Right lobe of liver (tissue), 6 donors: ENCODE measurements at places on chromosomes 7 and 10.
A peak's percentile ranks its signal among the peaks of the same experiment; 100 is the strongest.

GRCh38 chr7:124618871-124619270 lies 146.7 kb downstream of the GPR37 start:
- no peaks in the 10 kb centered on the region for H3K4me1 ChIP-seq
- no peak for DNase-seq
- H3K27me3 ChIP-seq, result no peaks in the 10 kb centered on the region
- H3K27ac ChIP-seq, result no peak overlapping the region
- H3K4me3 ChIP-seq, result no peak overlapping the region

GRCh38 chr7:24812305-24812945 lies 55.2 kb upstream of the GSDME start:
- H3K4me3 ChIP-seq, result no peak overlapping the region
- H3K4me1 ChIP-seq, result no peaks in the 10 kb centered on the region
- H3K27me3 ChIP-seq, result no peaks in the 10 kb centered on the region
- H3K36me3 ChIP-seq, result no peaks in the 10 kb centered on the region

- H3K36me3 ChIP-seq, result peaks cover 9% of the 10 kb centered on the region
- H3K4me3 ChIP-seq, result no peak overlapping the region
- no peak for DNase-seq
- no peak overlapping the region for H3K27ac ChIP-seq
- H3K27me3 ChIP-seq, result no peaks in the 10 kb centered on the region
- H3K4me1 ChIP-seq, result no peaks in the 10 kb centered on the region
Measured at GRCh38 chr10:114565066-114565465, 93.0 kb downstream of the ABLIM1 start.

- no peak overlapping the region for H3K27ac ChIP-seq
- no peak overlapping the region for H3K4me3 ChIP-seq
- no peaks in the 10 kb centered on the region for H3K36me3 ChIP-seq
- no peaks in the 10 kb centered on the region for H3K4me1 ChIP-seq
- no peak for DNase-seq
Measured at GRCh38 chr7:11751807-11752389, 80.1 kb downstream of the THSD7A start.

DNA sequence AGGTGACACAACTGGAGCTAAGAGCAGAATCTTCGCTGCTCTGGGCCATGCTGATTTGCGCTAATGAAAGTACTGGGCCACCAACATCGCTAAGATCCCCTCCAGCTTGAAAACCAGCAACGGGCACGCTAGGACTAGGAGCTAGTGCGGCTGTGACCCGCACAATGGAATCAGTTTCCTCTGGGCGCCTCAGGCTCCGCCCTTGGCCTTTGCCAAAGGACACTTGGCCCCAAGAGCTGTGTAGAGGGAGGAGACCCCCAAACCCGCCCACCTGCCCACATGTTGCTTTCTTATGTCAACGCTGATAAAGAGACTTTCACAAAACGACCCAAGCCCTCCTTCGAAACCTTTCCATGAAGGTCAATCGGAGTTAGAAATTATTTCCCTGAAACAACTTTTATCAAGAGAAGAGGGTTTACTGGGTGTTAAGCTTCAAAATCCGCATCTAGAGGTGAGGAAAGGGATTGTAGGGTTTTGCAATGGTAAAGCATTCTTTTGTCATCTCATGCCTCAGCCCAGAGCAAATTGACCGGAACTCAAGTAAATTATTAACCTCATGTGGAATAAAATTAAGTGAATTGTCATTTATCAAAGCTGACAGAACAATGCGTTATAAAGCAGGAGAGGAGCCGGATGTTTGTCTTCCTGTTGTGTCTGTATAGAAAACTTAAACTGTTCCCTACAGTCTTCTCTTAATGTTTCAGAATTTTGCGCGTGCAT lies 9.4 kb downstream of the ABCB5 start:
- no peak for DNase-seq
- no peaks in the 10 kb centered on the region for H3K4me1 ChIP-seq
- no peaks in the 10 kb centered on the region for H3K27me3 ChIP-seq
- H3K4me3 ChIP-seq, result no peak overlapping the region
- H3K36me3 ChIP-seq, result no peaks in the 10 kb centered on the region

- no peak for DNase-seq
- H3K27ac ChIP-seq, result no peak overlapping the region
- H3K4me3 ChIP-seq, result no peak overlapping the region
- H3K36me3 ChIP-seq, result no peaks in the 10 kb centered on the region
- H3K27me3 ChIP-seq, result no peaks in the 10 kb centered on the region
Measured at GRCh38 chr10:11673346-11674280, 62.2 kb upstream of the USP6NL start.

DNA sequence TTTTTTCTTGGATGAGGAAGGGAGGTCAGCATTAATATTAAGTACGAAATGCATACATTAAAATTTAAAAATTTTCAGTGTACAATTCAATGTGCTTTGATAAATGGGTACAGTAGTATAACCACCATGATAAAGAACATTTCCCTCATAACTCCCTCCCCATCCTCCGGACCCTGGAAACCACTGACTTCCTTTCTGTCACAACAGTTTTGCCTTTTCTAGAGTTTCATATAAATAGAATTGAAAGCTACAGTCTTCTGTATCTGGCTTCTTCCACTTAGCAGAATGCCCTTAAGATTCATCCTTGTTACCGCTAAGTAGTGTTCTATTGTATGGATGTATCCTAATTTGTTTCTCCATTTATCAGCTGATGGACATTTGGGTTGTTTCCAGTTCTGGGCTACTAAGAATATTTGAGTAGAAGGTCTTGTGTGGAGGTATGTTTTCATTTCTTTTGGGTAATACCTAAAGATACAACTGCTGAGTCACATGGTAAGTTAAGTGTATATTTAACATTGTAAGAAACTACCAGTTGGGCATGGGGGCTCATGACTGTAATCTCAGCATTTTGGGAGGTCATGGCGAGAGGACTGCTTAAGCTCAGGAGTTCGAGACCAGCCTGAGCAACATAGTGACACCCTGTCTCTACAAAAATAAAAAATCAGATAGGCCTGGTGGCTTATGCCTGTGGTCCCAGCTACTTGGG lies 30.8 kb downstream of the ABI1 start:
- H3K27me3 ChIP-seq, result no peaks in the 10 kb centered on the region
- H3K4me3 ChIP-seq, result no peak overlapping the region
- H3K4me1 ChIP-seq, result no peaks in the 10 kb centered on the region
- DNase-seq, result no peak
- H3K36me3 ChIP-seq, result no peaks in the 10 kb centered on the region

GRCh38 chr10:101226491-101227428 lies 2.5 kb downstream of the LBX1 start:
- peaks cover 50% of the 10 kb centered on the region for H3K4me1 ChIP-seq
- no peak for DNase-seq
- H3K27ac ChIP-seq, result no peak overlapping the region
- H3K27me3 ChIP-seq, result peaks cover 56% of the 10 kb centered on the region
- H3K4me3 ChIP-seq, result no peak overlapping the region
- no peaks in the 10 kb centered on the region for H3K36me3 ChIP-seq

GRCh38 chr10:42980553-42981357 lies 96.1 kb upstream of the RET start:
- H3K4me3 ChIP-seq, result no peak overlapping the region
- no peaks in the 10 kb centered on the region for H3K4me1 ChIP-seq
- H3K36me3 ChIP-seq, result no peaks in the 10 kb centered on the region

DNA sequence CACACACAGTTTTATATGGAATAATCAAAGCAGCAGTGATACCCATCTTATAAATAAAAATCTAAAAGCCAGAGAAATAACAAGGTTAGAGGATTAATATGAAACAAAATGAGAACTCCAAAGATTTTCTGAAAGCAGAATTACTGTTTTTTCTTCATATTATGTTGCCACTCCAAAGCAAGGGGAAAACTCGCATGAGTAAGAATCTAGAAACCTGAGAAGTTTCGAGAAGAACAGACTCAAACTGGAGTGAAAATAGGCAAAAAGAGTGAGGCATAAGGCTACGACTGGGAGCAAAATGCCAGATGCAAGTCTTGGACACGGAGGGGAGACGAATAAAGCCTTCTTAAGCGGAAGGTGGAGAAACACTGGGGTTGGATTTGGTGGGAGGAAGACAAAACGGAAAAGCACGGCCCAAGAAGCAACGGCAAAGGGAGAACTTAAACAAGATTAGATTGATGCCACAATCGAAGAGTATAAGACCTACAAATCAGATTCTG lies 923 bp downstream of the TNPO3 start:
- H3K4me1 ChIP-seq, result peaks cover 34% of the 10 kb centered on the region
- H3K27ac ChIP-seq, result peak overlapping the region; percentile 99
- H3K36me3 ChIP-seq, result no peaks in the 10 kb centered on the region
- DNase-seq, result no peak

DNA sequence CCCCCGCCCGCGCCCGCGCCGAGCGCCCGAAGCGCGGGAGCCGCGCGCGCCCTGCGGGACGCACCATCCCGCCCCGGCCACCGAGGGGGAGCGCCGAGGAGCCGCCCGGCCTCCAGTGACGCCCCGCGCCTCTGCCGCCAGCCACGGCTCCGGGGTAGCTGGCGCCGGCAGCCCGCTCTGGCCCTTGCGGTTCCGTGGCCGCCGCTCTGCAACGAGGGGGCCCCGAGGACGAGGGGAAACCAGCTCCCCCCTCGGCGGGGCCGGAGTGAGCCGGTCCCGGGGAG lies at the start of gene PAXIP1:
Gene PAXIP1, minus strand, starts transcription at position 33 of the 284 bp plus-strand sequence. CDS start 195 bp downstream, outside the sequence.
- H3K27me3 ChIP-seq, result no peaks in the 10 kb centered on the region
- peak within 1 kb of the TSS; percentile 91 for H3K4me3 ChIP-seq
- no peaks in the 10 kb centered on the region for H3K36me3 ChIP-seq
- peak within 1 kb of the TSS; percentile 85 for H3K27ac ChIP-seq
- peak; percentile 62 for DNase-seq

- no peak overlapping the region for H3K27ac ChIP-seq
- H3K27me3 ChIP-seq, result no peaks in the 10 kb centered on the region
- no peak overlapping the region for H3K4me3 ChIP-seq
- H3K4me1 ChIP-seq, result no peaks in the 10 kb centered on the region
- no peaks in the 10 kb centered on the region for H3K36me3 ChIP-seq
Measured at GRCh38 chr7:42020061-42020460, 216.9 kb downstream of the GLI3 start.

GRCh38 chr7:8982338-8982992 lies 549.1 kb downstream of the NXPH1 start:
- H3K4me1 ChIP-seq, result no peaks in the 10 kb centered on the region
- no peaks in the 10 kb centered on the region for H3K36me3 ChIP-seq
- no peak for DNase-seq

DNA sequence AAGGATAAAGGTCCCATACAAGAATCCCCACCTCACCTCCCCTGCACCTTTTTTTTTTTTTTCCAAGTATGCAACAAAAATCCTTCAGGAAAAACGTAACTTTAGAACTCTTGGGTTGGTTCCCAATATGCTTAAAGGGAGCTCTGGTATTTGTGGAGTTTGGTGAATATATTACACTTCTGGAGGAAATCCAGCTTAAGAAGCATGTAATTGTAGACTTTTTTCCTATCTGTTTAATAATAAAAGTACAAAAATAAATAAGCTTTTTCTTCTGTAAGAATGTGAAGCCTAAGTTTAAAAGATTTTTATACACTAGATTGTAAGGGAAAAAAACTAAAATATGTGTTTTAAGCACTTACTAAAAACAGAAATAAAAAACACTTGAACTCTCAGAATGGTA lies 102.3 kb downstream of the SORBS1 start:
- H3K36me3 ChIP-seq, result no peaks in the 10 kb centered on the region
- DNase-seq, result no peak
- no peak overlapping the region for H3K4me3 ChIP-seq
- H3K4me1 ChIP-seq, result peaks cover 54% of the 10 kb centered on the region
- H3K27ac ChIP-seq, result peak overlapping the region; percentile 96
- no peaks in the 10 kb centered on the region for H3K27me3 ChIP-seq

- no peak overlapping the region for H3K4me3 ChIP-seq
- DNase-seq, result no peak
- no peaks in the 10 kb centered on the region for H3K4me1 ChIP-seq
- no peaks in the 10 kb centered on the region for H3K27me3 ChIP-seq
Measured at GRCh38 chr10:33719005-33719703, 384.7 kb upstream of the NRP1 start.

- H3K27me3 ChIP-seq, result no peaks in the 10 kb centered on the region
- no peaks in the 10 kb centered on the region for H3K36me3 ChIP-seq
- no peak overlapping the region for H3K27ac ChIP-seq
- no peak for DNase-seq
- H3K4me3 ChIP-seq, result no peak overlapping the region
Measured at GRCh38 chr10:121437596-121437995, 160.6 kb downstream of the FGFR2 start.

DNA sequence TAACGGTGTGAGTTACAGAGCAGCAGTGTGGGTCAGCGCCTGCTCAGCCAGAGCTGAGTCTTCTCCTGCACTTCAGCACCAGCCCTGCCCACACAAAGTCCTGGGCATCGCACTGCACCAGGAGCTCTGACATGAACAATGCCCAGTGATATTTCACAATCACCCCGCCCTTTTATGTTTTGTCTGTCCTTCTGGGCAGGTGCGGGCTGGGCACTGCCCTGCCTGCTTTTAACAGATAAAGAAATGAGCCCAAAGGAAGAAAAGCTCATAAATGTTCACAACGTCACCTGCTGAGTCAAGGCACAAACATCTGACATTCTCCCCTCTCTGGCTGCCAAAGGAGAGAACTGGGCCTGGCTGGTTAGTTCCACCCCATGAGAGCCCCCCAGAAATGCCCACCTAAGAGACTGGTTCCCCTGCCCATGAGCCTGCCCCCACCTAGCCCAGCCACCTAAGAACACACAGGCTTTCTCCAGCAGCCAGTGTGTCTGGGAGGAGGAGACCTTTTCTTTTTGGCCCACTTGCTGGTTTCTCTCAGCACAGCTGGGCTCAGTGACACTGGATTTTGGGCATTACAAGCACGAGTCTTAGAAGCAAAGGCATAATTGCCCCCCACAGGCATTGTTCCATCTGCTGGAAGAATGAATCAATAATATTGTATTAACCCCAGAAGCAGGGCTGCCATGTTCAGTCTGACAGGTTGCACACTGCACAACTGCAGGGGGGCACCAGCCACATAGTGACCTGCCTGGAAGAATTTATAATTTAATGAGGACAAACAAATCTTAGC lies 22.3 kb downstream of the CALML3 start:
- no peaks in the 10 kb centered on the region for H3K36me3 ChIP-seq
- peaks cover 16% of the 10 kb centered on the region for H3K4me1 ChIP-seq
- no peaks in the 10 kb centered on the region for H3K27me3 ChIP-seq
- peak; percentile 81 for DNase-seq

DNA sequence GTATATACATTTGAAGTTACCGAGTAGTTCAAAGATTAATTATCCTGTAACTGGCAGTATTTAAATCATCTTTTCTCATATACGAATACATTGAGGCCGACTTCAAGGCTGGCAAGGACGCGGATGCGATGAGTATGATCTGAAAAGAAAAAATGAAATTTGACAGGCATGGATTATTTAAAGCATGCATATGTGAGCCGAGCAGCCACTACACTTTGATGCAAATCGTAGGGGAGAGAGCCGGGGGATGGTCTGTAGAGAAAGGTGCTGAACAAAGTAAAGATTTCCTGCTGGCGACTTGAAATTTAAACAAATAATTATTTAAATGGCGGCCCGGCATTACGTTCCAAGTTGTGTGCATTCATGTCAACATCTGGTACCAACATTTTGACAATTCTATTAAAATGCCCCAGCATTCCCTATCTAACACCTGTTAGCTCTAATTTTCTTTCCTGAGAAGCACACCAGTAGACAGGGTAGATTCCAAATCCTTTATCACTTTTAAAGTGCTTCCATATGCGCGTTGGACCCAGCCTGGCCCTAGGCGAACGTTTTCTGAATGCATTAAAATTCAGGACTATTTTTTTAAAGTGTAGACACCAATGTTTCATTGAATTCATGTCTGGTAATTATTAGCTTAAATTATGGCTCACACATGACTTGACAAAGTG lies 188.7 kb downstream of the EMX2 start:
- no peaks in the 10 kb centered on the region for H3K4me1 ChIP-seq
- no peak overlapping the region for H3K27ac ChIP-seq
- H3K27me3 ChIP-seq, result peaks cover 5% of the 10 kb centered on the region
- H3K4me3 ChIP-seq, result no peak overlapping the region
- no peak for DNase-seq
